HFF-Myc (cell line): ENCODE measurements at places on chromosomes 1 and 21.

GRCh38 chr1:200296091-200296661, 113.7 kb downstream of the ZNF281 start:
- no peak for DNase-seq

GRCh38 chr1:112529301-112529700, 20.5 kb downstream of the WNT2B start:
- DNase-seq = no peak

DNA sequence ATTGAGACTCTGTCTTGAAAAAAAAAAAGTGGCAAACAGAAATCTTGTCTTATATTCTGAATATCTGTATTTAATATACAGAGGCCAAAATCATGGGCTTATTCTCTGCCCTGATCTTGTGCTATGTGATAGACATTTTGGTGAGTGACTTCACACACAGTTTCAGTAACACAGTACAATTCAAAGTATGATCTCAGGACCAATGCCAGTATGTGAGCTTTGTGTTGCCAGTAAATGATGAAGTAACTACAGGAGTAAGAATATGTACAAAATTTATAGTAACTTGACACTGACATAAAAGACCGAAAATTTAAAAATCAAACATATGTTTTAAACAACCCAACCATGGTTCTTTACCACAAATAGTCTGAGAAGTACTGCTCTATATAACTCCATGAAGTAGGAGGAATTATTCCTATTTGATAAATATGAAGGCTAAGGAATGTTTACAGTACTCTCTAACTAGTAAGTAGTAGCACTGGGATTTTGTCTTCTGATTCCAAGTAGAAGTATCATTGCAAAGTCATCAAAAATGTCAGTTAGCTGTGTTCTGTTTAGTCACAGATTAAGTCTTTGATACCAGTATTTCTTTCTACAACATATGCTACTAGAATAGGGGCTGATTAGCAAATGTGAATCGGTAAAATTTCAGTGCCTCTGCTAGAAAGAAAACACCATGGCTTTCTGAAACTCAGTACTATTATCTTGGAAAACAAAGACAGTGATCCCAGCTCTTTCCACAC, 25.3 kb downstream of the DPH5 start:
- no peak for DNase-seq

DNA sequence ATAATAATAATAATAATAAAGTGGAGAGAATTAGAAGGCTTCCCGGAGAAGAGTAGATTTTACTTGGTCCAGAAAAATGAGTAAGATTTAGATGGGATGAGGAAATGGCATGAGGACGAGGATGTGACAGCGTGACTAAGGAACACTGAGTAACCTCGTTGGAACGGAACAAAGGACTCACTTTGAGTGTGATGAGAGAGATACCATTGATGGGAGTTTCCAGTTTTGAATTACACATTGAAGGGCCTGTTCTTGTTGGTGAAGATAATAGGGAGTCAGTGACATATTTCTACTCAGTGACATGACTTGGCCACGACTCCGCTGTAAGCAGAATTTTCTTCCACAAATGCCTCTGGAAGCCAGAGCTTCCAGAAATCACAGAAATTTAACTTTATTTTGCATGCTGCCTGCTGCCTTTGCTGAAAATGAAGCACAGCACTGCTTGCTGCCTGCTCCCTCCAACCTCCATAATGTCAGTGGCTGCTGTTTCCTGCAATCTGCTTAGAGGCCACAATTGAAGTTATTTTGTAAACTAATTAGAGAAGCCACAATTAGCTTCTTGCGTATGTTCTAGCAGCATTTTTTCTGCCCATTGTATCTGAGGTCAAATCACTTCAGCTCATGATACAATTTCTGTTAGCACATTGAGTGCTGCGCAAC, 33.7 kb upstream of the FBXO28 start:
- DNase-seq = no peak

DNA sequence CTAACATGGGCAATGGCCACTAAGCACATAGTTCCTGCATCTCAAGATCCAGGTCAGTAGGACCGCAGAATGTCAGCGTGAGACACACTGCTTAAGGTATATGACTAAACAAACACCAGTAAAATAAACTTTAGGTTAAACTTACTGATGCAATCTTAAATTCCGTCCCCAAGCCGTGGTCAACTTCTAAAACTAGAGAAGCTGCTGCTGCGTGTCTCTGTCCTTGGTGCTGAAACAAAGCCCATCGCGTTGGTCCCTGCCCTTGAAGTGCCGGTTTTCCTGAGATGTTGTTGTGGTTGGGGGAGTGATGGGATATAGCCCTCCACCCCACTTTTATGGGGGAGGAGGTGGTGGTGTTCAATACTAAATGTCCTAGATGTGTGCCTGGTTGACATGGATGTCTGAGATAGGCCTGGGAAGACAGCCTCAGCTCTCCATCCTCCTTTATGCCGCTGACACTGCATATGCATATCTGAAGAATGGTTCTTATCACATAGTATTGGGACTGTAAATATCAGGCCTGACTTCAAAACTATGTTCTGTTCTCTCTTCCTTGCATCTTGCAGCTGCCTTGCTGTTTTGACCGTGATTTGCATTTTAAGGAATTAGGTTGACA, 72.0 kb upstream of the KCNA3 start:
- peak; percentile 20 for DNase-seq

- DNase-seq = no peak
Observed at GRCh38 chr1:119879510-119880434, 16.5 kb downstream of the ADAM30 start.

DNA sequence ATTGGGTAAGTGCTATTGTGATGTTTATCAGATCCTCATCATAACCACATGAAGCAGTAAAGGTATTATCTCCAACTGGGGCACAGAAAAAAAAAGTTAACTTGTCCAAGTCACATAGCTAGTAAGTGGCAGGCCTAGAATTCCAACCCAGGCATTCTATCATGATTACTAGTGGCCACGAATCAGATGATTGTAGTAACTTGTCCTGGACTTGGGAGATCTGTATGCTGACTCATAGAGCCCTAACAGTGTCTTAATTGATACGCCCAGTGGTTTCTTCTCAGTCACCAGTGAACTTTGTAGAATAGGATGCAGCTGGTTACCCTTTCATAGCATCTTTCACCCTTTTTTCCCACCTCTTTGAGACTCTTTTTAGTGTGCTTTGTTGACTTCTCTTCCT, 91.1 kb upstream of the UBE2U start:
- no peak for DNase-seq

GRCh38 chr1:196214866-196215265, 393.4 kb downstream of the KCNT2 start:
- no peak for DNase-seq

GRCh38 chr1:23224739-23225648, 7.7 kb upstream of the HTR1D start:
- peak; percentile 52 for DNase-seq

DNA sequence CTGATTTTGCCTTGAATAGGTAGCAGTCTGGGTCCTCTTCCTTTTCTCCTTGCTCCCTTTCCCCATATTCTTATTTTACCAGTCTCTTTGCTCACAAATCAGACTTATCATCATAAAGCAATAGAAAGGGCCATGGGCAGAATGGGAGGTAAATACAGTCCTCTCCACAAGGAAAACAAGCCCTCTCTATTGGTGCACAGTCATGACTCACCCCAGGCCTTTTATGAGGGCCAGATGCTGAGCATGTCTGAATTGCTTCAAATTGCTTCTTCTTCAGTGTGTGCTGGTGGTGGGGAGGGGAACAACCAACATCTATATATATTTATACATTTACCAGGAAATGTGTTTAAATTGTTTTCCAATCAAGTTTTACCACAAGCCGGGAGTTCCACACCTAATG, 75.2 kb downstream of the GFI1 start:
- peak; percentile 80 for DNase-seq
